ENCODE measurements at places on chromosomes 13 and 19.

- no peak for DNase-seq
Measured at GRCh38 chr13:29222458-29222857, 373.0 kb downstream of the SLC7A1 start.

GRCh38 chr13:75175575-75175974 lies 306.4 kb downstream of the TBC1D4 start:
- no peak for DNase-seq

DNA sequence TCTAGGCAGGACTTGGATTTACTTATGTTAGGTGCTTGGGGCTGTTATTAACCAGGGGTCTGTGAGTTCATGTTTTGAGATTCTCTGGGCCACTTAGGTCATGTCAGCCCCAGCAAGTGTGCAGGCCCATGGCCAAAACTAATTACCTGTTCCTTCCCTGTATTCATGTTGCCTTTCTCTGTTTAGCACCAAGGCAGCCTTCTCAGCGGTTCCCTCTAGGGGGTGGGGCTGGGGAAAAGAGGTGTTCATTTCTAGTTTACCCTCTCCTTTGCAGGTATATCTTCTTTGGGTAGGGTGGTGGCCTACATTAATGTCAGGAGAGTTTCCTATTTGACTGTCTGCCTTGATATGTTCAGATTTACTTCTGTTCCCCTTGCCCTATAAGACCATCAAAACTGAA lies 61.7 kb downstream of the PDS5B start:
- DNase-seq: no peak

GRCh38 chr13:46913757-46914156 lies 16.9 kb upstream of the HTR2A start:
- DNase-seq: no peak

DNA sequence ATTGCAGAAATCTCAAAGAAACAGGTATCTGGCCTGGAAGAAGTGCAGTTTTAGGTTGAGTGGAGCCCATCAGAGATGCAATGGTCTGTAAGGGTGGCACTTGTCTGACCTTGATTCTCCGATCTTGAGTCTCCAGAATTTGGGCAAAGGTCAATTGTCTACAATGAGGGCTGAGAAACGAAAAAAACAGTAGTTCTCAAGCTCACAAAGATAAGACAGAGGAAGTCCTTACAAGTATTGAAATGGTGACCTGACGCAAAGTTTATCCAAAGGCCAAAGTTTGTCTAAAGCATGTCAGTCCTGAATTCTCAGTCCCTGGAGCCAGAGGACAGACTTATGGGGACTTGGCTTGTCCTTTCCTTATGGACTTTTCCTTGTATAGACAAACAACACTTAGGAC lies 40.3 kb downstream of the CYSLTR2 start:
- no peak for DNase-seq

DNA sequence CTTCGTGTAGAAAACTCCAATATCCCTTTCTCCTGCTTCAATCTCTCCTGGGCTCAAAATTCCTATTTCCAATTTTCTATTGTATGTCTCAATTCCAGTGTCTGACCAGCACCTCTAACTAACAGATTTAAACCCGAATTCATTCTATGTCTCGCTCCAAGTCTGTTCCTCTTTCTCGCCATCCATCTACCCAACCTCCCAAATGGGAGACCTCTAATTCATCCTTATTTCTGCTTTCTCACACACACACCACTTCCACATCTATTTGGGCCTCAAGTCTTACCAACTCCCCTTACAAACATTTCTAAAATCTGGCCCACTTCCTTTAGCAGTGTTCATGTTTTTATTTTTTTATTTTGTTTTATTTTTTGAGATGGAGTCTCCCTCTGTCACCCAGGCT lies 53.3 kb downstream of the MBD3L2B start:
- no peak for DNase-seq

DNA sequence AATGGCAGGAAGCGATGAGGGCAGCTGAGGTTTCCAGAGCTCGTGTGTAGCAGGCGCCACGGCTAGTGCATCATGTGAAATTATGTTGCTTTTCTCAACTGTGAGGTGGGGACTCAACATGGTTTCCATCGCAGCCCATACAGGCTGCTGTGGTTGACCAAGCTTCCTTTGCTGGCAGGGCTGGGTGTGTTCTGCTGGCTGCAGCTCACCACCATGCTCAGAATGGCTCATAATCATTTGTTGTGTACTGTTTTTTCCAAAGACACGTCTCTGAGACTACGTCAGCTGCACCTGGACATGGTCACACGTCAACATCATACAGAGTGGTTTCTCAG lies 16.1 kb upstream of the RASA3 start:
- no peak for DNase-seq

DNA sequence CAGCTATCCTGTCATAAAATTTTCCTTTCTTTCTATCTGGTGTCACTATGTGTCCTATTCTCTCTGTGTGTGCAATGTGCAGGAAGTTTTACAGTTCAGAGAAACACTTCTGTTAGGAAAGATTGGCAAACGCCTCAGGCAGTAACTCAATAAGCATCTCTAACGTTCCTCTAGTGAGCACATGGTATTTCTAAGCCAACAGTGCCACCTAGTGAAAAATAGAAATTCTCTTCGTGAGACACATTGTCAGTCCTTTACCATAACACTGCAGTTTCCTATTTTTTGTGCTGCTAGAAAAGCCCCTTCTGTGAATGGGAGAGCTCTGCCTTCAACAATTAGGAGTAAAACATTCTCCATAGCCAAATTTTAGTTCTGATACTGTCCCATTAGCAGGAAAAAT lies 50.7 kb downstream of the ZNF723 start:
- peak; percentile 0 for DNase-seq

DNA sequence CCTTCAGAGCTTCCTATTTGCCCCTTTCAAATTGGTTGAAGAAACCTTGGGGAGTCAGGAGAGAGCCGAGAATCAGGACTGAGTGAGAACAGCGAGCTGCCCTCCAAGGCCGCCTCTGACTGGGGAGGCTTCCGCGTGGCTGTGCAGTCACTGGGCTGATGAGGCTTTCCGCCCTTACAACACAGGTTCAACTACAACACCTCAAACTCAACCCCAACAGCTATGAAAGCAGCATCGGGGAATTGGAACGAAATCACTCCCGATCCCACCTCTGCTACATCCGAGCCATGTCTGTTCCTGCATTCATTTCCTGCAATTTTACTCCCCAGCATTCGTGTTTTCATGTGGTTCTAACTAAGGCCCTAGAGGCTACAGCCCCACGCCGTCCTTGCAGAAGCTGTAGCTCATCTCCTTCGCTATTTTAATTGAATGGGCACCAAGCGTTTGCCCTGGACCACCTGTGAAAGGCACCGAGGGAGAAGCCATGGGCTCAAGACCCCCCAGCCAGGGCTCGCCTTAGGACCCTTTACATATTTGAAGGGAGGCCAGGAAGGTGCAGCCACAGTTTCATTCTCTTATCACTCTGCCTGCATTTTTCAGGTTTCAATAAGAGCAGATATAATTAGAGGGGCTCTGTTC lies 12.3 kb upstream of the RASA3 start:
- DNase-seq: no peak

- DNase-seq: no peak
Measured at GRCh38 chr13:97082461-97083207, 88.4 kb upstream of the OXGR1 start.

DNA sequence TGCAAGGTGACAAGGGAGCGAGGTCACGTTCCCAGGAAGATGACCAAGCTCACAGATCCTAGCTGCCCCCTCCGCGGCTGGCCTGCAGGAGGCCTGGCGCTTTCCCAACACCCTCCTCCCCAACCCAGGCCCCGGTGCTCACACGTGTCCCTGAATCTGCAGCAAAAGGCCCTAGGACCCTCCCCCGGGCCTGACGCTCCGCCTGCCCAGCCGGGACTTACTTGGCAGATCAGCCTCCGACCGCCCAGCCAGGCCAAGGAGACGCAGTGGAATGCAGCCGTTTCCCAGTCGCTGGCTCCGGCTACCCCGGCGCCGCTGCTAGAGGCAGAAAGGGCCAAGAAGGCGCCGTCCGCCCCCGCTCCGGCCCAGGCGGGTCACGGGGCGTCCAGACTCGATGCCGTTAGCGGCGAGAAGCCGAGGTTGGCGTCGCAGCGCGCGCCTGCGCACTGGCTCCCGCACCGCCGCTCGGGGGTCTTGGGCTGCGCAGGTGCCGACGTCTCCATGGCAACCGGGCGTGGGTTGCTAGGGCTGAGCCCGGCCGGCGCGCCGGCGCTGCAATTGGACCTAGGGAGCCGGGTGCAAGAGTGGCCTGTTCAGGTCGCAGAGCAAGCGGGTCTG lies at the start of gene PNMA8A:
PNMA8A (minus strand) TSS at position 448 of the 618 bp plus-strand sequence. CDS start 528 bp downstream, outside the sequence.
- peak; percentile 93 for DNase-seq

DNA sequence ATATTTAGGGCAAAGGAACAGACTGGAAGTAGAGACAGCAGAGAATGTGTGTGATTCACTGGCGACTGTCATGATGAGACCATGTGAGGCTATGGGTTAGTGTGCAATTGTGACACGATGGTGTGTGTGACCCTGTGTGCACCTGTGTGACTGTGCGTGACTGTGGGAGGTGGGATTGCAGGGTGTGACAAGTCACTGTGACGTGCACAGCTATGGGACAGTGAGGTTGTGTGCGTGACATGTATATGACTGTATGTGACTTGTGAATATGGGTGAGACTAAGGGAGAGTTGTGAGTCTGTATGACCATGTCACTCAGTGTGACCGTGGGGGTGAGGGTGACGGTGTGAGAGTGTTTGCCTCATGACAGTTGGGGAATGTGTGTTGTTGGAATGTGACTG lies 3.4 kb upstream of the GIPR start:
- DNase-seq: no peak

- no peak for DNase-seq
Measured at GRCh38 chr13:112902101-112902651, 66.8 kb upstream of the MCF2L start.

DNA sequence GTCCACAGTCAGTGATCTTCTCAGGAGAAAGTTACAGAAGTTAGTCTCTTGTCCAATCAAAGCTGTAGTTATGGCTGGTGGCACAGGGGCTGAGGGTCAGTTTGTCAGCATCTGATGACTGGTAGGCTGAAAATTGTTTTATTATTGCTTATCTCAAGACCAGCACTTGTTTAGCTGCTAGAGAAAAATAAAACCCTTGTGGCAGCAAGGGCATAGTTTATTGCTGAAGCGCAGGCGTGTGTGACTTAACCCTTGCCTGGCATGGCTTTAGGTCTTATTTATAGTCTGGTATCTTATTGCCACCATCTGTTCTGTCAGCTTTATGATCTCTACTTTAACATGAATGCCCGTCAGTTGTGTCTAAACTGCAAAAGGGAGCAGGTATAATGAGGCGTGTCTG lies 154.7 kb downstream of the USP12 start:
- DNase-seq: no peak

GRCh38 chr19:22545751-22546150 lies 88.4 kb upstream of the ZNF492 start:
- peak; percentile 3 for DNase-seq

GRCh38 chr19:38199340-38199739 lies 24.7 kb downstream of the DPF1 start:
- DNase-seq: no peak

GRCh38 chr13:36261976-36262375 lies 35.6 kb downstream of the CCDC169 start:
- no peak for DNase-seq

DNA sequence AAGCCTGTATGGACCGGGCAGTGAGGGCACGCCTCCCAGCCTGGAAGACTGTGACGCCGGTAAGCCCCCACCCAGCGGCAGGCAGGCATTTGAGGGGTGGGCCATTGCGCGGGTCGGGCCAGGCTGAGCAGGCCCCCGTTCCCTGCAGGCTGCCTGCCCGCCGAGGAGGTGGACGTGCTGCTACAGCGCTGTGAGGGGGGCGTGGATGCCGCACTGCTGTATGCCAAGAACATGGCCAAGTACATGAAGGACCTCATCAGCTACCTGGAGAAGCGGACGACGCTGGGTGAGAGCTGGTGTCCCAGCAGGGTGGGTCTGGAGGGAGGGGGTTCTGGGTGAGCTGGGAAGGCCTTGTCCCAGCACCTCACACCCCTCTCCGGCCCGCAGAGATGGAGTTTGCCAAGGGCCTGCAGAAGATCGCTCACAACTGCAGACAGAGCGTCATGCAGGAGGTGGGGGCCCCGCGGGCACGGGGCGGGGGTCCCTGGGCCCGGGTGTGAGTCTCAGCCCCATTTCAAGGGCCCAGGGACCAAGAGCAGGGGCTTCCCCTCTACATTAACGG lies 7.1 kb downstream of the ARHGAP45 start:
- DNase-seq: no peak

DNA sequence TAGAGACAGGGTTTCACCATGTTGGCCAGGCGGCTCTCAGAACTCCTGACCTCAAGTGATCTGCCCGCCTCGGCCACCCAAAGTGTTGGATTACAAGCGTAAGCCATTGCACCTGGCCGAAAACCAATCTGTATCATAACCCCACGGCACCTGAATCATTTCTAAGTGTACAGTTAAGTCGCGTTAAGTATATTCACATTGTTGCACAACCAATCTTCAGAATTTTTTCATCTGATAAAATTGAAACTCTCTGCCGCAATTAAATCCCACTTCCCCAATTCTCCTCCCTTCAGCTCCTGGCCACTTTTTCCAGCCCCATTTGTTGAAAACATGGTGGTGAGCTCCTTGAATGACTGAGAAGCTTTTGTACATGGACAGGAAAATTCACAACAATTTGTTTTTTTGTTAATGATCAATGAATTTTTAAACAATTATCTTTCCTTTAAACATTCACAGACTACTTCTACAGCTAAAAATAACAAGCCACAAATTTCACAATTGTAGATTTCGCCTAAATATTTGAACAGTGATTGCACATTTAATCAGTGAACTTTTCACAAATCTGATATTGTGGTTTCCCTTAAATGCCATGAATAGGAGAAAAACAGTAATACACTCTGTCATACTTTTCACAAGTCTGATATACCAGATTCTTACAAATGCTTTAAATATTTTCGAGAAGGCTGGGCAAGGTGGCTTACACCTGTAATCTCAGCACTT lies 13.8 kb downstream of the FGF21 start:
- no peak for DNase-seq

GRCh38 chr19:39825531-39826076 lies 8.4 kb downstream of the DYRK1B start:
- DNase-seq: no peak

DNA sequence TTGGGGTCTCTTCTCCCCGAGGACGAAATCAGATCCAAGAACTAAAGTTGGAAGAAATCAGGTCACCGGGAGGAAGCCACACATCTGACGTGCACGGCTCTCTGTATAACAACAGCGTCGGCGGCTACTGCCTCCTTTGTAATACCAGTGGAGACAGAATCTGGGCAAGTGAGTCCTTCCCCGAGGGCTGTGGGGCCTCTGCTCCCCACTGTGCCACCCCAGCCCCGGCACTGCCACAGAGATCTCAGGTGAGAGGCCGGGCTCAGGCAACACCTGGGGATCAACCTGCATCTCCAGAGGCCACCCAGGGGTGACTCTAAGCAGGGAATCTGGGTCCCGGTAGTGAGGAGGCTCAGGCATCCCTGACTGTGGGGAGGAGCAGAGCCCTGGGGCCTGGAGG lies 33.7 kb upstream of the C13orf46 start:
- no peak for DNase-seq

DNA sequence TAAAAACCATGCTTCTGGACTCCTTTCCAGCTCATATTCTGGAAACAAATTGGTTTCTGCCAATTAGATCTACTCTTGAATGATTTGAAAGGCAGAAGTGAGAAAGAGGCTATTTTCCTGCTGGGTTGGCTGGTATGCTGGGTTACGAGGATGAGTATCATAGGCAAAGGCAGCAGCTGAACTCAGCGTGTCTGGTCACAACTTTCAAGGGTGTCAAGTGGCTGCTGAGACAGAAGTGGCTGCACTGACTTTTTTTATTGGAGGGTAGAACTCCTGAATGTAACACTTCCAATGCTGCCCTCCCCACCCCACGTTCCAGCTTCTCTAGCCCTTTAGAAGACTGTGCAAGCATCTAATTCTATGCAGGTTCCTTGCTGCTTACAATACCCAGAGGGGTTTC lies 8.3 kb upstream of the DZIP1 start:
- DNase-seq: no peak
